ENCODE measurements at places on chromosomes 16 and 17.

DNA sequence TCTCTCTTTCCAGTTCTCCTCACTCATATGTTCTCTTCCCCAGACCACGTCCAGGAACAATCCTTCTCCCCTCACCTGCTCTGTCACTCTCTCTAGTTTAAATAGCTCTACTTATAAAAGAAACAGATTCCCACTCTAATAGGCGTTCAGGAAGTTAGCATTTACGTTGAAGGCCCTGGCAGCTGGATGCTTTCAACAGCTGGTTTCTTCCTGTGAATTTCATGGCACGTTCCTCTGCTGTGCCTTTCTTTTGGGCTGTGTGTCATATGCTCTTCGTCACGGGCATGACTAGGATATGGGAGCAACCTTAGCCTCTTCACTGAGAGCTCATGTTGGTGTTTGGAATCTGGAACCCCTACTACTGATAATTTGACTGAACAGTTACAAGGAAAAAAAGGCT, 73.2 kb downstream of the ZNF18 start:
- DNase-seq, result no peak

DNA sequence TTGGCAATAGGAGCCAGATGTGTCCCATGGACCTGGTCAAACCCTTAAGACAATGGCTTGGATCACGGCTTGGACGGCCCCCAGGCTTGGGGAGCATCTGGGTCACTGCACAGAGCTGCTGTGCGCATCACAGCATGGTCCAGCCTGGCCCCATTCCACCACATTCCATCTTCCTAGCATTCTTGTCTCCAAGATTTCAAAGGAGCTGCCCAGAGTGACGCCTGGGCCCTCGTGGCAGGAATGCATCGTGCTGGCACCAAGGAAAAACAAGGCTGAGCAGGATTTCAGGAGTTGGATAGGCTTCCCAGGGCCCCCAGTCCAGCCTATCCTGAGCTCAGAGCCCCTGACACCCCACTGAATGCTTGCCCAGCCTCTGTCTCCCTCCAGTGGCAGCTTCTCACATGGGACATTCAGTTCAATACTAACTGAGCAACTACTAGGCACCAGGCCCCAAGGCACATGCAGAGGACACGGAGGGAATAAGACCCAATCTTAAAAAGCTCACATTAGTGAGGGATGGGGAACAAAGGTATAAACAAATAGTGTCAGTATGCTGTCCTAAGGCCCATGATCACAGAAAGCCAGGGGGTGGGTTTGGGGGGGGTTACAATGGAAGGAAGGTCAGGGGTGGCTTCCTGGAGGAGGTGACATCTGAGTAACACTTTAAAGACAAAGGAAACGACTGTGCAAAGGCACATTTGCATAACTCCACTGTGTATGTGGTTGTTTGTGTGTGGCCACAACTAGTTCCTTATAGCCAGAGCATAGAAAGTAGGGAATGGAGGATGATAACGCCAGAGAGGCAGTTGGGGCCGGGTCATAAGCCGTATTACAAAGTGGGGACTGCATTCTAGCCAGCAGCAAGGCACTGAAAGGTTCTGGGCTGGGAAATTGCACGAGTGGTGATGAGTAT, 34.1 kb downstream of the TK2 start:
- no peak for DNase-seq

GRCh38 chr17:292531-293382, 59.9 kb downstream of the RPH3AL start:
- DNase-seq, result no peak

DNA sequence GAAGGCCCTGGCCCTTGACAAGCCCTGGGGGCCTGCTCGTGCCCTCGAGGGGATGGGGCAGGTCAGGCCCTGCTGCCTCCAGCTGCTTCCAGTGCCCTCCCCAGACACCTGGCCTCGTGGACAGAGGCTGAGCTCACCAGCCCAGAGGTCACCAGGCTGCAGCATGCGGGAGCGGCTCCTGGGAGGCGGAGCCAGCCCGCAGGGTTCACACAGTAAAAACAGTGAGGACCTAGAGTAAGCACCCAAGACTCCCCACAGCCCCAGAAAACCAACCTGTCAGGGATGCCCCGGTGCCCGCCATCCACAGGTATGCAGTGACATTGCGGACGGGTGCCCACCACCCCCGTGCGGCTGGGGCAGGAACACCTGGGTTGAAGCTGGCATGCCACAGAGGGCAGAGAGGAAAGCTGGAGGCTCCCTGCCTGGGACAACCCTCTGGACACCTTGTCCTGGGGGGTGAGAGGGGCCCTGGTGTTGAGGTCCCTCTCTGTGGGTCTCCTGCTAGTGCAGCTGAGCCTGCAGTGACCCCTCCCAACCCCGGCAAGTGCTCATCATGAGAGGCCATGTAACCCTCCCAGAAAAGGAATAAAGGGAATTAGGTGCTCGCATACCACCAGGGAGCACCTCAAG, 62.1 kb downstream of the LMF1 start:
- no peak for DNase-seq

GRCh38 chr17:14058051-14058450, 11.3 kb upstream of the COX10 start:
- DNase-seq, result no peak

GRCh38 chr17:9926150-9926804, 21.2 kb upstream of the RCVRN start:
- DNase-seq, result no peak

GRCh38 chr16:84048270-84048669, 5.7 kb upstream of the SLC38A8 start:
- DNase-seq, result no peak

DNA sequence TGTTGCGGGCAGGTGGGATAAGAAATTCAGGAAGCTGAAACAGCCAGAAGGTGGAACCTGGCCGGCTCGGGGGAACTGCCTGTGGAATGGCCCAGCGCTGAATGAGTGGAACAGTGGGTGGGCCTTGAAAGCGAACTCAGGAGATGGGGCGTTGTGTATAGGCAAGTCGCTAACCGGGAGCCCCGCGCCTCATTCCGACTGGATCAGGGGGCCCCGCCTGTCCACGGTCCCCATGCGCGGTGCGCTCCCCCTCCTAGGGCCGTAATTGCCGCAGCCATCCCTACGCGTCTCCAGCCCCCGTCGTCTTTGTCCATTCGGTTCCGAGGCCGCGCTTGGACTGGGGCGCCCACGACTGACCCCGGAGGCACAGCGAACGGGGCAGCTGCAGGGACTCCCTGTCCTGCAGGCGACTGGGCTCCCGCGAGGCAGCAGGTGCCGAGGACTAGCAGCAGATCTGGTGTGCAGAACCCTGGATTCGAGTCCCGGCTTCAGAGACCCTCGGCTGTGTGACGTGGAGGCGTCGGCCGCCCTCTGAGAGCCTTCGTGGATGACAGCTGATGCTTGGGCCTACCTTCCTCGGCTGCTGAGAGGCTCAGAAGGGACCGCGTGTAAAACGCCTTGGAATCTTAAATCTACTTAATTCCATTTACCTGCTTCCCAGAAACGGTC, 10.9 kb upstream of the CA4 start:
- DNase-seq, result no peak

DNA sequence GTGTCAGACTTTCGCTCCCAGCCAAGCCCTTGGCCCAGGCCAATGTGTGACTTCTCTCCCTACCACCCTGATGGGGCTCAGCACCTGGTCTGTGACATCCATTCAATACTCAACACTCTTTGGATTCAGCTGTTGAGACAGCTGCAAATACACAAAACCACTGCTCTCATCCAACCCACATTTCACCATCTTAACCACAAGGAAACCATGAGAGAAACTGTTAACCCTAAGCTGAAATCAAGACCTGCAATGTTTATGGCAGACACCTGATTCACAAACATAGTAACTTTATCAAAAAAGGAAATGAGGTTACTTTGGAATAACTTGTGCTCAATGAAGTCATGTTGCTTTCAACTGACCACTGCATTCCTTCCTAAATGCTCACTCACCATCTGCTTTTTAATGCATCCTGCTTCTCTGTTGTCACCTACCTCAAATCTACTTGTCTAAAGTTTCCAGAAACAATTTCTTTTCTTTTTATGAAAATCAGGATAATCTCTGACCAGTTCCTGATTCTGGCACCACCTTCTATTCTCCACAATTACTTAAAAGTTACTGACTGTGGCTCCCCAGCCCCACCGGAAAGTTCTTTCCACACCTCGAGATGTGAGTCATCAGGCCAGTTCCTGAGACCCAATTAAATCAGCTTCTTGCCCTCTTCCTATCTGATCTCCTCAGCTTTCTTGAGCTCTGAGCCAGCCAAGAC, 88.2 kb downstream of the NOG start:
- no peak for DNase-seq

DNA sequence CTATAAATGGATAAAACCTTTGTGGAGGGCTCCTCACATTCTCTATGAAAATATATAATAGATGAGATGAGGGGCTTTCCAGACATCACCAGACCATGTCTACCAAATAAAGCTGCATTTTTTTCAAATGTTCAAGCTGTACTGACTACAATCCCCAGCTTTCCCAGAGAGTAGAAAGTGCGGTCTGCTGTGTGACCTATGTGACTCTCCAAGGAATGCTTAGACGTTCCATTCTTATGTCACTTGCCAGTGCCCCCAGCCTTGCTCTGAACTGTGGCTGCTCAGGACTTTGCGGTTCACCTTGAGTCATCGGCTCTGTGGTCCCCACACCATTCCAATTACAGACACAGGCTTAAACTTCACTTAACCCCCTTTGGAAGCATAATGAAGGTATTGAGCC, 47.8 kb upstream of the SCNN1B start:
- DNase-seq, result no peak

DNA sequence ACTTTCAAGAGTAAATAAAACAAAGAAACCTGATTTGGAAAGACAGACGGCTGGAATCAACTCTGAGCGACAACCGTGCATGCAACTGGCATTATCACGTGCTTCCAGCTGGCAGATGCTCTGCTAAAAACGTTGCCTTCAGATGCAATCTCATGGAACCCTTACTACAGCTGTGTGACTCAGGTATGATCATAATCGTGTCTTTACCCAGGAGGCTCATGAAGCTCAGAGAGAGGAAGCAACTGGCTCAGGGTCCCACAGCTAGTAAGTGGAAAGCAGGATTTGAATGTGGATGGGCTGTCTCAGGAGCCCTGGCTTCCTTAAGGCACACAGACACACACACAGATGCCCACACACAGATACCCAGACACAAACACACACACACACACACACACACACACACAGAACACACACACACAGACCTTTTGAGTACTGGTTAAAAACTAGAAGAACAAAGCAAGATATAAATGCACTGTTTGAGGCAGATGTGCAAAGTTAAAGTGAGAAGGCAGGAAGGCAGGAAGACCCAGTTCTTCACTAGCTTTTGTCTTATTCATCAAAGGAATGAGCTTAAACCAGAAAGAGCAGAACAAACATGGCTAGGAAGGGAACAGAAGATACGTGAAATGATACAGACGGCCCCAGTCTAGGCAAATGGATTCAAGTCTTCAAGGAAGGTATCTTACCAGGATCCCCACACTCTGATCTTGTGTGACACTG, 275.2 kb downstream of the MAF start:
- DNase-seq, result no peak

DNA sequence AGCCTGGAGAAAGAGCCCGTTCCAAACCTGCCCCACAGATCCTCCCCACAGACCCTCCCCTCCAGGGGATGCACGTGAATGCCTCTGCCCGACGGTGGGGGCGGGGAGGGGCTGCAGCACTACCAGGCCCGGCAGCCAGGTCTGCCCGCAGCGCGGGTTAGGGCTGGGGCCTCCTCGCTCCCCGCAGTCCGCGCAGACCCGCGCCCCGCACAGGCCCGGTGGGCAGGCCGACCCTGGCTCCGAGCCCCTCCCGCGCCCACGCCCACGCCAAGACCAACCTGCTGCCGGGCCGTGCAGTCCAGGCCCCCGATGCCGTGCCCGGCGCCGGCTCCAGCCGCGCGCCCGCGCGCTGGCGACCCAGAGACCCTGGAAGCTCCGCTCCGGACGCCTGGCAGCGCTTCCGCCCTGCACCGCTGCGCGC, at the start of gene RPUSD1:
RPUSD1 (minus strand) TSS at position 404 of the 421 bp plus-strand sequence. CDS start 644 bp downstream, outside the sequence.
- no peak for DNase-seq

- DNase-seq, result peak; percentile 93
These were observed at the start of gene COPRS for GRCh38 chr17:31858642-31859486. TSS of gene COPRS (minus strand) at chr17:31859244. CDS start at chr17:31859199, 45 bp downstream.

- no peak for DNase-seq
These were observed 60.7 kb downstream of the WSB1 start for GRCh38 chr17:27354491-27355081.

DNA sequence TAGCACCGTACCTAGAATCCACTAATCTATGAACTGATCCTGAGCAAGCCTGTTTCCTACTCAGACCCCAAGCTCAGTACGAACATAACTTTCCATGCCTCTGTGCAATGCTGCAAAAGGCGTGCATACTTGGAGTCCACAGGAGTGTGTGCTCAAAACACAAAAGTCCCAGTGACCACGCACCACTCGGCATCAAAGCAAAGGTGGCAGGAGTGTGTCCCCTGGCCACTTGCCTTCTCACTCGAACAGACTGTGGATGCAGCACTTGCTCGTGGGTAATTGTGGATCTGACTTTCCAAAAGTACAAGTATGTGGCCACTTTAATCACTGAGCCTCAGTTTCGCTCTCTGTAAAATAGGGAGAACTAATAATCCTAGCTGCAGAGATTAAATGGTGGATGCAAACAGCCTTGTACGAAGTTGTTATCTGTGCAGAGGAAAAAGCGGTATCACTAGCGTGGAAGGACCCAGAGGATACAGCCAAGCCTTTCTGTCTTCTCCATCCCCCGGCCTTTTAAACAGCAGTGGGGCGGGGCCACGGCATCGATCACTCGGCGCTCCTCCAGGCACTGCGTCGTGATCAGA, 311 bp upstream of the KDM8 start:
- DNase-seq, result no peak

DNA sequence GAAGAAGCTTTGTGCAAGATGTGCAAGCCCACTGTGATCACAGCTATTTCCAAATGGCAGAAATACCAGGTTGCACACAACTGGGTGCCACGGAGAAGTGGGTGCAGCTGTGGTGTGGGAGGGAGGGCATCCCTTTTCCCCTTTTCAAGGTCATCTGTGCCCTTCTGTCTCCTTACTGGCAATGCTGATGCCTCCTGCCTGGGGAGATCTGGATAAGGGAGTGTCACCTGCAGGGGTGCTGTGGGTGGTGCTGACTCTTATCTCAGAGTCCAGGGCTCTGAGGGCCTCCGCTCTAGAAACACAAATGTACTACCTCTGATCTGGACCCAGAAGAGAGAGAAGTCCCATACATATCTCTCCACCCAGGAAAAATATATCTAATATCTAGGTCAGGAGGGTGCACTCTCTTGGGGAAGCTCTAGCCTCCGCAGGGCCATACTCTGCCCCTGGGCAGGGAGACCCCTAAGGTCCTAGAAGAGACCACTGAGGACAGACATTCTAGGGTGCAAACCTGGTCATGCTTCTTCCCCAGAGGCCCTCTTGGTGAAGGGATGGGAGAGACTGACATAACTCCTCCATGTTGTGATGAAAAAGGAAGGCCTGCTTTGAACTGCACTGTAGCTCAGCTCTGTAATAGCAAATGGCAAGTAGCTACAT, 18.5 kb downstream of the NPRL3 start:
- no peak for DNase-seq

All from spinal cord (tissue), 10 donors.